MCF 10A (cell line): ENCODE measurements at places on chromosomes 7 and 10. TPM values are rescaled to one million over a fixed set of nuclear protein-coding genes. Genes with fewer than 3 reads are reported as not detected.

DNA sequence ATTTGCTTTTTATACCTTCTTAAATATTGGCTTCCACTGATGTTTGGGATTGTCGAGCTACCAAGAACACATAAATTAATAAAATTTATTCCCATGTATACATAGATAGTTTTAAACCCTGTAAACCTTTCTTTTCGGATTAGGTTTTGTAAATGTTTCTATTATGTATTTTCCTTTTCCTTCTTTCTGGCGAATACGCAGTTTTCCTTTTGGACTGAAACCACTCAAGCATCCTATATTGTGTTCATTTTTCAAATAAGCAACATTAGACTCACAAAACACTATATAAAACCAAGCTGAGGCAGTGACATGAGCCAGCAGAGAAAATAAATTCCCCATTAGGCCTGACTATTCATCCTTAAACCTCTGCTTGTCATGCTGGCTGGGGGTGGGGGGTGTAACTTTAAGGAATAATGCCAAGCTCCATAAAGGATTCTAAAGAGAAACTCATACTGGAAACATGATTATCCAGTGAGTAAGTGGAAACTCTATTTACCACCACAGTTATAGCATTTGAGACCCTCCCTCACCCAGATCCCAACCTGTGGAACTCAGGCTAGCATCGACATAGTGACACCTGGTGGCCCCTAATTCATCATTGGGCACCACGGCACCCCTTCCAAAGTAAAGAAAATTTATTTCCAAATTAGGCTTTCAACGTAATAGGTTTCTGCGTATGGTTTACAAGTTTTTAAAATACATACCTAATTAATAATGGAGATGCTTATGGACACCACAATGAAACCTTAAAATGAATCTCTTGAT, 86.5 kb upstream of the CELF2 start:
- no peak for DNase-seq

- DNase-seq = no peak
These were observed 50.3 kb downstream of the ELMO1 start for GRCh38 chr7:37398403-37398802.

- DNase-seq = no peak
These were observed 49.1 kb downstream of the GNA12 start for GRCh38 chr7:2794836-2795636.

- no peak for DNase-seq
These were observed 92.2 kb upstream of the PDCD4 start for GRCh38 chr10:110779489-110779888.

GRCh38 chr10:73950155-73950948, 39.4 kb downstream of the PLAU start:
- no peak for DNase-seq

DNA sequence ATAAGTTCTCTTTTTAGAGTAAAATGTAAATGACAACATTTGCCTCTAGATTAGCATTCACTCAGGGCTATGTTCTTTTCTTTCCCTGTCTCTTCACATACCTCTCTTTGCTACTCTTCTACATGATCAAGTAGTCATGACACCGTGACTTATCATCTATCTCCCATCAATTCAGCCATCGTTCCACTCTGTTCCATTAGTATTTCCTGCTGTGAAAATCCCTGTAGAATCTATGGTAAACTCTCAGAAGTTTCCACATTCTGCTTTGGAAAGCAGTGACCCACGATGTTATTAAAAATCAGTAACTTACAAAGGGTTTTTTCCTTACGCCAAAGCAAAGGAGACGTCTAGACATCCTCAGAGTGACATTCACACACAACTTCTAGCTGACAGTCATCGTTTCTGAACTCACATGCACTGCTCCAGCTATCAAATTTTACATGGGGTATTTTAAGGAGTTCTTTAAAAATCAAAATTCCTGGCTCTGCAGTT, 135.6 kb downstream of the SEMA3C start:
- no peak for DNase-seq

DNA sequence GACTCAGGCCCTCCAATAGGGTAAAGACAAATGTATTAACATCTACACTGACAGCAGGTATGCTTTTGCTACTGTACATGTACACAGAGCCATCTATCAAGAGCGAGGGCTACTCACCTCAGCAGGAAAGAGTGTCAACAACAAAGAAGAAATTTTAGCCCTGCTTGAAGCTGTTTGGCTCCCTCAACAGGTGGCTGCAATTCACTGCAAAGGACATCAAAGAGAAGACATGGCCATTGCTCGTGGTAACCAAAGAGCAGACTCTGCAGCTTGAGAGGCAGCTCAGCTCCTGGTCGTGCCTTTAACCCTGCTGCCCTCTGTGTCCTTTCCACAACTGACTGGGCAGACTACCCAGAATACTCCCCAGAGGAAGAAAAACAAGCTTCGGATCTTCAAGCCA, 5.1 kb downstream of the AKR1B15 start:
- peak; percentile 45 for DNase-seq

Gene STAG3
- total RNA-seq = 1.1 and 1.5 TPM in 2 replicates

DNA sequence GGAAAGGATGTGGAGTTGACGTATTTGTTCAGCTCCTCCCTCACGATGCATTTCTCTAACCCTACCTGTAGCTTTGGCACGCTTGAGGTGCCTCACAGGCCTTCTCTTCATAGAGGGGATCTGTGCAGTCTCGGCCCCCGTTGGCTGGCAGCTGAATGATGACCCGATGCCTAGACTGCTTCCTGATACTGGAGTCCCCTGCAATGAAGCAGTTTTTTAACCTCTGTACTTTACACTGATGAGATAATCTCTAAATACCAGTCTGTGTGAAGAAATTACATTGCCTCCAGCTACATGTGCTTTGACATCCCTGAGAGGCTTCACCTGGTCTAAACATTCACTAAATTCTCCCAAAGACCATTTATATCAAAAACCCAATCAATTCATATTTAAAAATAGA, 370.1 kb downstream of the THSD7A start:
- no peak for DNase-seq

Gene RBP4
- total RNA-seq = not detected in 2 replicates

- no peak for DNase-seq
These were observed 18.2 kb upstream of the CALD1 start for GRCh38 chr7:134761266-134761665.

- no peak for DNase-seq
These were observed 60.7 kb upstream of the SLC13A1 start for GRCh38 chr7:123260428-123260960.

DNA sequence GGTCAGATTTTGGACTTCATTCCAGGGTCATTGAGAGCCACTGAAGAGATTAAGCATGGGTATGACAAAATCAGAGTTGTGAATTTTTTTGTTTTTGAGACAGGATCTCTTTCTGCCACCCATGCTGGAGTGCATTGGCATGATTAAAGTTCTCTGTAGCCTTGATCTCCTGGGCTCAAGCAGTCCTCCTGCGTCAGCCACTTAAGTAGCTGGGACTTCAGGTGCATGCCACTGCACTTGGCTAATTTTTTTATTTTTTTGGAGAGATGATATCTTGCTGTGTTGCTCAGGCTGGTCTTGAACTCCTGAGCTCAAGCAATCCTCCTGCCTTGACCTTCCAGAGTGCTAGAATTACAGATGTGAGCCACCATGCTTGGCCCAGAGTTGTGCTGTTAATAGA, 52.5 kb upstream of the GLCCI1 start:
- DNase-seq = no peak

- DNase-seq = no peak
These were observed 57.8 kb downstream of the GAD2 start for GRCh38 chr10:26274391-26274790.

DNA sequence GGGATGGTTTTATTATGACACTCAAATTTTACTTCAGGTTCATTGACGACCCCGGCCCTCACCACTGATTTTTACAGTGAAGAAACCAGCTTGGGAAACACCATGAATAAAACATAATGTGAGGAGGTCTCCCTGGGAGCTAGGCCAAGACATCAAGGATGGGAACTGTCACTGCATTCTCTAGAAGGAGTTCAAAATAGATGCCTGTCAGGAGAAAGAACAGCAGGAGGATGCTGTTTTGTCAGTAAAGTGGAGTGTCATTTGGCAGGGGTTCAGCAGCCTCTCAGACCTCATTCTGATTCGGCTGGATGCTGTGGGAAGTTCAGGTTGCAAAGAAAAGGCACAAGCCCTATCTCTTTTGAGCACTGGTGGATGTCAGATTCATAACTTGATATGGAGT, 360.3 kb upstream of the C7orf33 start:
- DNase-seq = no peak

Gene INA
- total RNA-seq = not detected in 2 replicates

DNA sequence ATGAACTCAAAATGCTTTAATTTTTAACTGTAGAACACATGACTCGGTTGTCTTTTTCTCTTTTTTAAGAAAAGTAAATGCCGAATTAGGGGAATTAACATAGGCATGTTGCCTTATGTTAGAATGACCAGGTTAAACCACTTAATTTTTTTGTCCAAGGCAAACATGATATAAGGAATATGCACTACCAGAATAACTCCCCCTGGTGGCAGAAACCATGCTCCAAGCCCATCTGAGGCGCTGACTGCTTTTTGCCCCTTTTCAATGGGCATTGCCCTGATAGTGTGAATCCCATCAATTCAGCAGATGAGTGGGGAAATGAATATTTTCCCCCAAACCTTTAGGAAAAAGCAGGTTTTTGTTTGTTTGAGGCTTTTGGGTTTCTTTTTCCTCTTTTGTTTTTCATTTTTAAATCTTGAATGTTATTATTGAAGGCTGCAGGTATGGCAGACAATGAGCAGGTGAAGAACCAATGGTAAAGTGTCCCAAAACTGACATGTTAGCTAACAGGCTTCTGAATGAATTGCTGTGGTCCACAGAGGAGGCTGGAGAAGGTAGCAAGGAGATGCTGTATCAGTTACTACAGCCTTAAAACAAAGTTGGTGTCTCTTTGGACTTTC, 284.3 kb downstream of the SORCS3 start:
- DNase-seq = peak; percentile 72

DNA sequence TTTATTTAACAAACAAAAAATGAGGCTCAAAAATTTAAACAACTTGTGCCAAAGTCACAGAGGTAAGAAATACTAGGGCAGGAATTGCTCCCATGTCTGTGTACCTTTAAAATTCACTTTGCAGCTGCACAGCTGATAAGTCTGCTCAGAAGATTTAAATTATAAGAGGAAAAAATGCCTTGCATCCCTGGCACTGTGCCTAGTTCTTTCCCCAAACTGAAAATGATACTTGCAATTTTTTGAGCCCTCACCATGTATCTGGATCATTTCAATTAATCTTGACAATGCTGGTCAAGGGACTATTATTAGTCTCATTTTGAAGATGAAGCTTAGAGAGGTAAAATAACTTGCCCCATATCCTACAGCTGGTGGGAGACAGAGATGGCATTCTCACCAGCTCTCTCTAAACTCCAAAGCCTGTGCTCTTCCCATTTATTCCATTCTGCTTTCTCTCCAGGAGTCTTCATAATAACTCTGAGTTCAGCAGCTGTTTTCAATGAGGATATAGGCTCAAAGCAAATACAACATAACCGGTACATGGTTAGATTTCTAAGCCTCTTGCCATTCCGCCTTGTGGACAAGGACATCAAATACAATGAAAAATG, 350.5 kb upstream of the LRRTM3 start:
- no peak for DNase-seq

GRCh38 chr10:99770408-99771045, 11.9 kb upstream of the ABCC2 start:
- DNase-seq = no peak

Gene PARG
- 29.2 and 36.2 TPM in 2 replicates for total RNA-seq

DNA sequence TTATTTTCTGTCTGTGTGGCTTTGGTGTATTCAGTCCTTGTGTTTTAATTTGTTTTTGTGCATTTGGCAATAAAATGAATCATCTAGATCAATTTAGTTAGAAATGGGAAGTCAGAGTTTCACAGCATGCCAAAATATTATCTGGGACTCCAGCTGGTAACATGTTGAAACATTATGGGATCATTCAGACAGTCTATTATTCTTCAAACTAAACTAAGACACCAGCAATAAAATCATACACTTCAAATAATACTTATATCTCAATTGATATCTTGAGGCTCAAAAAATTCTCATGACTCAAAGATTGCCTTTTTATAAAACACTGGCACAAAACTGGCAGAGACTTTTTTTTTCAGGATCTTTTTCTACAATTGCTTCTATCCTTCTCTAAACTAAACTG, 5.8 kb upstream of the RP9 start:
- no peak for DNase-seq
